Activated CD4-positive, alpha-beta T cell treated with anti-CD3 and anti-CD28 coated beads for 1 hour (primary cell): ENCODE measurements at places on chromosomes 16 and 17.

DNA sequence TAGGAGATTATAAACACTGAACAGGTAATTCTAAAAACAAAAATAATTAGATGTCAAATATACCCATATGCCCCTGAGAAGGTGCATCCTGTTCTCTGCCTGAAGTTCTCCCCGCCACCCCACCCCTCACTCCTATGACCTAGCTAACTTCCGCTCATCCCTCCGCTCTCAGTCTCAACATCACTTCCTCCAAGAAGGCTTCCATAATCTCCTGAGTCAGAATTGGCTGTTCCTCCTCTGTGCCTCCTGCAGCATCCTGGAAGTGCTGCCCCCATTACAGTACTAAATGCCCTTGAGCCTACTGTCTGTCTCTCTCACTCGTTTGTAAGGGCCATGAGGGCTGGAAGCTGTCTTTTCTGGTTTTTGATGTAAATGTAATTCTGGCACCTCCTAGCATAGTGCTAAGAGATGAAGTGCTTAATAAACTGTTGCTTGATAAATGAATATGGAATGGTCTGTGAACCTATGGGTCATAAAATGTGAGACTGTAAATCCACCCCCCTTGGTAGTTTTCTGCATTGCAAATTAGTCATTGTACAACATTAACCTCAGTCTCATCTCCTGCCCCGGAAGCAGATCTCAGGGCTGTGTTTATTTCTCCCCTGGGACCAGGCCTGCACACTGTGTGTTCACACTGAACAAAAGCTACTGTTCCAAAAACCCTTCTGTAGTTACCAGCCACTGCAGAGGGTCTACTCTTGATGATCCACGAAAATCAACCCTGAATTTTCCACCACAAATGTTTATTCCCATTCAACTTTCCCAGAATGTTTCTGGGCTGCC is 3.9 kb upstream of the MYO1D start:
- DNase-seq, result no peak

GRCh38 chr17:67359960-67360791 is 6.2 kb downstream of the PSMD12 start:
- DNase-seq, result no peak

DNA sequence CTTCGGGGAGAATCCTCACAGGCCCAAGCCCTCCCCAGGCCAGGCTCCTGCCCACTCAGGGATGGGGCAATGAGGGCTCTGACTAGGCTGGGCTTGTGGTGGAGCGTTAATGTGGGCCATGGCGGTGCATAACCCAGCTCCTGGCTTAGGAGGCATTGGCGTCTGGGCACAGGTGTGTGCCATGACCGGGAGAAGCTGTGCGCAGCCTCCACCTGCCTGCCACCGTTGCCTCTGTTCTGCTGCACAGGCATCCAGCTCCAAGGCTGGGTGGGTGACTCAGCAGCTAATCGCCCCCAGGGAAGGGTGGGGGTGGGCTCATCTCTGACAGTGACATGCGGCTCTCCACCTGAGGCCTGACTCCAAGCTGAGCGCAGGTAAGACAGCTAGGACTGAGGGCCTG is 3.5 kb upstream of the ARHGAP27 start:
- DNase-seq, result no peak

DNA sequence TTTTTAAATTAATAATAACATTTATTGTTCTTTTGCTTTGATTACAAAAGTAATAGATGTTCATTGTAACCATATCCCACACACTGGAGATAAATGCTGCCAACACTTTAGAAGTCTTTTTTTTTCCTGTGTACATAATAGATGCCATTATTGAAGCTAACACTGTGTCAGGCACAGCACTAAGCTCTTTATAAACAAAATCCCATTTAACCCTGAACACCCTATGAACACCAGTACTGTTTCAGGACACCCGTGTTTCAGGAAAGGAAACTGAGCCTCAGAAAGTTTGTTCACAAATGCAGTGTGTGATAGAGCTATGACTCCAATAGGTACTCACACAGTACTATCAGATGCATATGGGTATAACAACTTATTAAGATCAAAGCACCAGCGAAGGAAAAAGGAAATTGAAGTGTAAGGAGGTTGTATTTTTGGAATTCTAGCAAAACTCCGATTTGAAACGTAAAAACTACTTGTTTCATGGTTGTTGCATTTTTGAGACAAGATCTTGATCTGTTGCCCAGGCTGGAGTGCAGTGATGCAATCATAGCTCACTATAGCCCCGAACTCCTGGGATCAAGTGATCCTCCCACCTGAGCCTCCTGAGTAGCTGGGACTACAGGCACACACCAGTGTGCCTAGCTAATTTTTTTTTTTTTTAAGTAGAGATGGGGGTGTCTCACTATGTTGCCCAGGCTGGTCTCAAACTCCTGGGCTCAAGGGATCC is 2.0 kb upstream of the KIFC3 start:
- no peak for DNase-seq

GRCh38 chr17:75558666-75559530 is 28.7 kb upstream of the MYO15B start:
- no peak for DNase-seq

- DNase-seq, result no peak
Observed at GRCh38 chr16:57245472-57246113, 534 bp downstream of the ARL2BP start.

GRCh38 chr17:40794466-40794865 is 5.3 kb downstream of the KRT28 start:
- no peak for DNase-seq

- no peak for DNase-seq
Observed at GRCh38 chr16:87744750-87745514, 20.9 kb downstream of the KLHDC4 start.

- no peak for DNase-seq
Observed at GRCh38 chr17:28986714-28987655, 18.8 kb downstream of the SEZ6 start.

GRCh38 chr17:65283704-65284103 is 146.5 kb downstream of the RGS9 start:
- DNase-seq, result no peak

DNA sequence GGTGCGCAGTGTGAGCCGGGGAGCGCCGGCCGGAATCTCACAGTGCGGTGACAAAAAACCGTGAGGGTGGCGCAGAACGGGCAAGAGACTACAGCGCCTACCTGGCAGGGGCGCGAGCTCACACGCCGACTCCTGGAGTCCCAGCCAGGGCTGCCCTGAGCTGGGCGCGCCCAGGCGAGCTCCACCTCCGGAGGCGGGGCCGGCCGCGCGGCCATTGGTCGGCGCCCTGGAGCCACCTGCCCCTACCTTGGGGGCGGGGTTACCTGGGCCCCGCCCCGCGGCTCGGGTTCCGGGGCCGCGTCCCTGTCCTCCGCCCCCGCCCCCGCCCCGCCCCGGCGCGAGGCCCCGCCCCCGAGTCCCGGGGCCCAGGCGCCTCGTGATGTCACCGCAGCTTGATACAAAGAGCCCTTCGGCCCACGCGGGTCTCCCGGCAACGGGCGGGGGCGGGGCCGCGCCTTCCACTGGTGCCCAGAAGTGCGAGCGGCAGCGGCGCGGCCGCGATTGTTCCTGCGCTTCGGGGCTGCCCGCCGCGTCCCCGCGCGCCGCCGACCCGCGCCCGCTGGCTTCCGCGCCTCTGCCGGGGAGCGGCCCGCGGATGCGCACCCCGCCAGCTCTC is 96.3 kb downstream of the RAB11FIP4 start:
- peak; percentile 93 for DNase-seq

DNA sequence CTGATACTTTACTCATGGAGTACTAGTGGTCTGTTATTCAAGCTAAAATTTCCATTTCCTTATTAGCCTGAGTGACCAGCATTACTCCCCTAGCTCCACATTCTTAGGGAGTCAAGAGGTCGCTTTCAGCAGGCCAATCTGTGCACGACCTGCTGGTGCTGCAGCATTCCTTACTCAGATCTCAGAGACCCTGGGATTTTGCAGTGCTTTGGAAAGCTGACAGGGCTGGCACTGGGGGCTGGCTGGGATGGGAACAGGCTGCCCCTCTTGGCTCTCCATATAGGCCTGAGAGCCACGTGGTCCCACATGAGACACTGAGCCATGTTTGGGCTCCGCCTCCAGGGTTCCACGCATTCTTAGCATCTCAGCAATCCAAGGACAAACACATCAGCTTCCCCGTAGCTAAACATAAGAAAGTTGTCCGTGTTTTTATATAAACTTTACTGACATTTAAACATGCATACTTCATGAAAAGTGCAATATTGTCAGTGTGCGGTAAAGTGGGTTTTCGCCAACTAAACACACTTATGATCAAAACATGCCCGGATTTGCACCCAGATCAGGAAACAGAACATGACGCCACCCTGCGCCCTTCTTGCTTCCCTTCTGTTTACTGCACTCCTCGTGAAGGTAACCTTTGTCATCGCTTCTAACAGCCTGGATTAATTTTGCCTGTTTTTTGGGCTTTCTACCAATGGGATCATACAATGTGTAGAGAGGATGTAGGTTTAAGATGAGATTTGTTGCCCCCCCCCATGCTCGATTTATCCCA is 254.5 kb upstream of the CACNG5 start:
- DNase-seq, result no peak

DNA sequence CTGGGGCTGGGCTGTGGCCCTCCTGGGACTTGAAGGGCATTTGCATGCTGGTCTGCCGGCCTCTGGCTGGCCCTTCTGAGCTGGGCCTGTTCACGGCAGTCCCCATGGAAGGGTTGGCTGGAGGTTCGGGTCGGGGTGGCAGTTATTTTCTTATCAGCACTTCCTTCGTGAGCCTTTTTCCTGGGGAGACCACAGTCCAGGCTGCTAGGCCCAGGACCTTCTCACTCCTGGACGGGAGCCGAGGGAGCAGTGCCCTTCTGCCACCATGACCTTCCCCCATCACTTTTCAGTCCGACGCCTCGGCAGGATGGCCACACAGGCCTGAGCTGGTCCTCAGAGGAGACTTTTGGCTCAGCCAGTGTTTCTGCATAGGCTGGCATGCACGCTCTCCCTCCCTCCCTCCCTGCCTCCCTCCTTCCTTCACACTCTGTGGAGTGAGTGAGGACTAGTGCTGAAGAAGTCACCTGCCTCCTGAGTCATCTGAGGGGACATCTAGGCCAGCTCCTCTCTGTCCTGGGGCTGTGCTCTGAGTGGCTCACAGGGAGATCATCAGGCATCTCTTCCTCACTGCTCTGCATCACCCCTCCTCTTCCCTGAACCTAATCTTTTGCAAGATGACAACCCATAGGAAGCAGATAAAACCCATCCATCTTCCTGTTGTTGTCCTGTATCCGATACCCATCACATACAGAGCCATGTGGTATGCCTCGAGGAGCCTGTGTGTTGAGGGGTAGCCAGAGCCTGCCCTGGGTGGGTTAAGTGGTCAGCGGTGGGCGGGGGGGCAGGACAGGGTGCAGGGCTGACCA is 109.7 kb downstream of the RAP1GAP2 start:
- DNase-seq, result no peak

DNA sequence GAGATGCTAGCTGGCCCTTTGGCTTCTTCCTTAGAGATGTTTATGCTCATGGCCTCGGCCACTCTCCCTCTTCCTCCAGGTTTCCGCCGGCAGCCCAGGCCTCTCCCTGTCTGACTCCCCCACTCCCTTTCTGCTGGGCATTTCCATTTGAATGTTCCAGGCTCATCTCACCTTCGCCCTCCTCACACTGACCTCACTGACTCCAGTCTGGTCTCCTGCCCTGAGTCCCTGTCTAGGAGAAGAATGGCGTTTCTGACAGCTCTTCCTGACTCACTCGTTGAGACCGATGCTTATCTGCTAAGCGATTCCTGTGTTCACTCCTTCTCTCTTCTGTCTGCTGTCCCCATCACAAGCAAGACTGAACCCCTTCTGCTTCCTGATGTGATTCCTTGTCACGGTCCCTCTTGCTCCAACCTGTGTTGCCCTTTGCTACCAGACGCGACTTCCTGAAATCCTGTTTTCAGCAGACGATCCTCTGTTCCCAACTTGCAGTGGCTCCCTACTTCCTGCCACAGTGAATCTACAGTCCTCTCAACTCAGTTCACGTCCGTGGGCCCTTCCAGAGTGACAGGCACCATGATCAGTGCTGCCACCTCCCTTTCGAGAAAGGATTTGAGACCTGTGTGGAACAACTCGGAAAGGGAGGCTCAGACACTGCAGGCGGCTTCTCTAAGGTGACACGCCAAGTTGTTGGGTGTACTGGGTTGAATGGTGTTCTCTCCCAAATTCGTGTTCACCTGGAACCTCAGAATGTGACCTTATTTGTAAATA is 176.4 kb downstream of the MSI2 start:
- DNase-seq, result no peak

DNA sequence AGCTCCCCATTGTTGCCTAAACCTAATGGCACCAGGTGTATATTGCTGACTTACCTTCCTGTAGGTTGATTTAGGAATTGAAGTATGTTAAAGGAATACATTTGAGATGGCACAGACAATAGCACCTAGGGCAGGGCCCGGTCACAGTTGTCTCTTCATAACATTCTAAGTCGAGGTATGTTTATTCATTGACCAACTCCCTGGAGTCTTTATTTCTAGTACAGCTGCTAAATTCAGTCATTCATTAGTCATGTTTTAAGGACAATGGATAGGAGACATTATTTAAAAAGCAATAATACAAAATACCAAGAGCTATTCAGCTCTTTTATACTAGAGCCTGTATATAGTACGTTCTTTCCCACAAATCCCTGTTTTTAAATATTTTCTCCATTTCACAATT is 369.5 kb upstream of the HSBP1 start:
- no peak for DNase-seq

DNA sequence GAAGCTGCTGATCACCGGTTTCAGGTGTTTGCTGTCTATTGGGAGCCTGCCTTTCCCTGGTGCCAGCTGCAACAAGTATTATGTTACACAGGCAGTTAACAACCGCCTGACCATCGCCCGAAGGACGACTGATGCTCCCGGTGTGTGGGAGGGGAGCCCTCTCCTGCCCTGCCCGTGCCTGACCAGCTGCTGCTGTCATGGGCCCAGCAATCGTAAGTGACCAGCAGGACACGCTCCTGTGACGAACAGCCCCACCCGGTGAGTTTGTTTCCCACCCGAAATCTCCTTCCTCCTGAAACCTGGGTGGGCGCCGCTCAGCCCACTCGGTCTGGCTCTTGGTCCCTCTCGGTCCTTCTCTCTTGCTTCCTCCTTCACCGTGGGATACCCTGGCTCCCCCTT is 17.9 kb upstream of the UBE2I start:
- DNase-seq, result no peak

GRCh38 chr17:33183487-33184026 is 109.5 kb downstream of the ASIC2 start:
- no peak for DNase-seq

DNA sequence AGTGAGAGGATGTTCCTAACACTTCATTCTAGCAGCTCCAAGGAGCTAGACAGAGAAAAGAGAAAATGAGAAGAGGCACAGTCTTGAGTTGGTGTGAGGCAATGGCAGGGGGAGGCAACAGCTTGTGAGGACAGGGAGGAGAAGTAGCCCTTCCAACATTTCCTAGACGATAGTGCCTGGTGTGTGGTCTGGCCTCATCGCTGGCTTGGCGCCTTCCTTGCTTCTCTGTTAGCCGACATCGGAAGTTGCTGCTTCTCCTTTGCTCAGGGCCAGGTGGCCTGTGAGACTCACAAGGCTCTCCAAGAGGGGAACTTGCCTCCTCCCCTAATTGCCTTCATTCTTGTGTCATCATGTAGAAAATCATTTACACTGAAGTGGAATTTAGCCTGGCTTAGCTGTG is 208.7 kb downstream of the MAP2K4 start:
- no peak for DNase-seq

- DNase-seq, result peak; percentile 31
Observed at GRCh38 chr16:11572301-11572995, 14.3 kb downstream of the LITAF start.
